Activated T-cell treated with anti-CD3 and anti-CD28 coated beads, Interleukin-2, amount 50 U/mL, for 24 hours (primary cell): ENCODE measurements at places on chromosomes 5 and 9.

DNA sequence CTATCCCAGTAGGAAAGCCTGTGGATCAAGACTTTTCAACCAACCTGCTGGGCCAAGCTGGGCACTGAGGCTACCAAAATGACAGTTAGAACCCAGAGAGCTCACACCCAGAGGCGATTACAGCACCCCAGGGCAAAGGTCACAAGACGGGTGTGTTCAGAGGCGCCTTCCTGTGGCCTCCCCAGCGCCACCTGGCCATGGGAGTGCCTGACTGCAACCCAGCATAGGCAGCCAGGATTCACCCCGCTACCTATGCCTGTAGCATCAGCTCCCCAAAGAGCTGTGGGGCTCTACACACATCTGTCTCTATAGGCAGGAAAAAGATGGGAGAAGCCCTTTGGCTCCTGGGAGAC lies 33.5 kb downstream of the PDGFRB start:
- DNase-seq, result no peak

DNA sequence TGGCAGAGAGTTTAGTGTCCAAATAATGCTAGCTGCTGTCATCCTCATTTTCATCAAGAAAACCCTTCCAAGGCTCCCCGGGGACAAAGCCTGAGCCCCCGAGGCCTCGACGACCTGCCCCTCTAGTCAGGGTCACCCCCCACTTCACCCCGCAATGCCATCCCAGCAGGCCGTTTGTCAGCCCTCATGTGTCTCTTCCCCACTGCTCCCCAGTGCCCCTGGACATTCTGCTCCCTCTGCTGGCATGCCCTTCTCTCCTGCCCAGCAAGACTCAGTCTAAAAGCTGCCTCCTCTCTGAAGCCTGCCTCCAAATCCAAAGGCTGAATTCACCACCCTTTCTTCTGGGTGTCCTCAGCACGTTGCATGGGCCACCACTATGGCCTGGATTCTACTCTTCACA lies 59.3 kb downstream of the PAX5 start:
- no peak for DNase-seq

DNA sequence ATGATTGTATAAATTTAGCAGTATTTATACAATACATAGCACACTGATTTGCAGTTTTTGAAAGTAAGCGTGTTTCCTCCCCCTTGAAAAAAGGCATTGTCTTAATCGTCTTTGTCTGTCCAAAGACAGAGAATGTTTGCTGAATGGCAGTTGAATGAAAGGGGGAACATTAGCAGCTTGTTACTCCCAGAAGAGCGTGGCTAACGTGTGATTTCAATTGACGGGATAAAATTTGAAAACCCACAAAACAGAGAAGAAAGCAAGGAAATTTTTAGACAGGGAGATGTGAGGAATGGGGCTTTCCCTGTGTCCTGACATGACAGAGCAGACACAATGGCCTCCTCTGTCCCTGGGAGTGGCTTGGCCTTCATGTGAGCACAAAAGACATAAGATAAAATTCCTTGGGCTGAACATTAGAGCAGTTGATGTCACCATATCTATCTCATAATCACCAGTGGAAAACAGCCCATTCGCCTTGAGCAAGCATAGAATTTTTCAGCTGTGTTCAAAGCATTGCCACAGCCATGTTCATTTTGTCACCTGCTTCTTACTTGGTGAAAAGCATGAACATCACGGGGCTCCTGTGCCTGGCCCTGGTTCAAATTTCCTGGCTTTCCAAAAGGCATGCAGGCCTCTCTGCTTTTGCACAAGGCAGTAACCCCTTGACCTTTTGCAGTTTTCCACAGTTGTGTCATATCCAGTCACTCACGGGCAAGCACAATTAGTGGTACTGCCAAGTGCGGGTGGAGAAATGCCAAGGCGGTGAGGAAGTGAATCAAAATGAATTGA lies 126.9 kb downstream of the TLE1 start:
- no peak for DNase-seq

DNA sequence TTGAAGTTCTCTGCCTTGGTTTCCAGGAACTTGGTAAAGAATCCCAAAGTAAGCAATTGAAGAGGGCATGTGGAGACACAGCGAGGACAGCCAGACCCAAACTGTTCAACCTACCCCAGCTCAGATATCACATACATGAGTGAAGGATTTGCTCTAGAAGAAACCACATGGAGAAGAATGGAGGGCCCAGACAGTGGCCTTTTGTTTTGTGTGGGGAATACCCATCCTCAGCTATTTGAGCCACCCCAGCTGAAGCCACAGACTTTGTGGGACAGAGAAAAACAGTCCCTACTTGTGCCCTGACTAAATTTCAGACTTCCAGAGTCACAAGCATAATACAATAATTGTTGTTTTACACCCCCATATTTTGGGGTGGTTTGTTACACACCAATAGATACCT lies 387.1 kb downstream of the ZSWIM6 start:
- no peak for DNase-seq

GRCh38 chr5:133565993-133566392 lies 46.3 kb downstream of the FSTL4 start:
- DNase-seq, result no peak

- DNase-seq, result no peak
Observed at GRCh38 chr9:122939601-122940000, 1.2 kb upstream of the RABGAP1 start.

DNA sequence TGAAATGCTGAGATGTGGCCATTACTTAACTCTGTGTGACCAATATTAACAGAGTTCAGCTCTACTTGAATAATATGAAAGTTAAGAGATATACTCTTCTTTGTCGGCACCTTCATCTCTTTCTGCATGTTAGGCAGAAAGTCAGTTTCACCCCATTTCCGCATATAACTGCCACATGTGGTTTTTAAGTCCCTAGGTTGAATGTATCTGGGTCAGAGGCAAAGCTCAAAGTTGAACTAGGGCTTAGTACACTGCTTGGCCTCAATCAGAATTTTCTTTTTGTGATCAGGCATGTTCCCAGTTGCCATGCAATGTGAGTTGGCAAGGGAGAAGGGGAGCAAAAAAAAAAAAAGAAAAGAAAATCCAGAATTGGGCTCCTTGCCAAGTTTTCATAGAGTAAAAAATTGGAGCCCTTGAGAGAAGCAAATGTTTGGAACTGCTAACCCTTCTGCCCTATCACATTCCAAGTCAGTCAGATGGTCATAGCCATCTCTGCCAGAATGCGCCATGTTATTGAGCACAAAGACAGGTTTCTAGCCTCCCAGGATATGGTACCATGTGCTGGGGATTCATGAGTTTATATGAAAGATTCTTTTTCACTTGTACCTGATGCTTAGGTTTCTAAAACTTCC lies 251.2 kb upstream of the RORB start:
- no peak for DNase-seq

GRCh38 chr5:170650850-170651249 lies 132.7 kb upstream of the GABRP start:
- no peak for DNase-seq

- no peak for DNase-seq
Observed at GRCh38 chr9:83707518-83707767, 315 bp downstream of the UBQLN1 start.

GRCh38 chr9:93918061-93918460 lies 37.1 kb downstream of the BARX1 start:
- DNase-seq, result no peak

DNA sequence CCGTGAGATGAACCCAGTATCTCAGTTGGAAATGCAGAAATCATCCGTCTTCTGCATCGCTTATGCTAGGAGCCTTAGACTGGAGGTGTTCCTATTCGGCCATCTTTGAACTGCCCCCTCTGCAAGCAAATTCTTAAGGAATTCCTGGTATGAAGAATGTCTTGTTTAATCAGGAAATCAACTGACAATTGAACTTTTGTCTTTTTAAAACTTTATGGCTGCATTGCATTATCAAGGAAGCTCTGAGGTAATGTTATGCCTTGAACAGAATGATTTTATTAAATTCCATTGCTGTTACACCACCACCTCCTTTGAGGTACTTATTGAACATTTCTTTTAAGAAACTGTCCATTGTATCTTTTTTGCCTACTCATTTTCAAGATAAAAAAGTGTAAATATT lies 1915.7 kb upstream of the CDH9 start:
- no peak for DNase-seq

- no peak for DNase-seq
Observed at GRCh38 chr5:175684931-175685330, 27.1 kb downstream of the HRH2 start.

- peak; percentile 7 for DNase-seq
Observed at GRCh38 chr5:172502969-172503368, 48.6 kb upstream of the SH3PXD2B start.

DNA sequence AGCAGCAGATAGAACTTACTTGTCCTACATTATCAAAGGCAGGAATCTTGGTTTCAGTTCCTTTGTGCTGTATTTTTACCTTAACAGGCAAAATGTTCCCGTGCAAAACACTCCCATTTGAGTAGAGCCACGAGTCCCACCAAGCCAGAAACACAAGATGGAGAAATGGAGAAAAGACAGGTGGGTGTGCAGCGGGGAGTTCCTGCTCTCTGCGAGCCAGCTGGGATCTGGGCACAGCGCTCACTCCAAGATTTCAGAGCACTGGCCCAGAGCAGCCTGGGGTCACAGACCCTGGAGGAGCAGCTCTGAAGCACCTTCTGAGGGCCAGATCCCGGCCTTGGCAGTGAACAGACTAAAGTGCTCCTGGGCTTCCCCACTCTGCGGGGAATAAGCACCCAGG lies 2.9 kb downstream of the UCK1 start:
- DNase-seq, result no peak

GRCh38 chr5:95842854-95843544 lies 20.5 kb upstream of the GLRX start:
- DNase-seq, result peak; percentile 77

- DNase-seq, result no peak
Observed at GRCh38 chr9:79824265-79824664, 252.5 kb downstream of the TLE4 start.

DNA sequence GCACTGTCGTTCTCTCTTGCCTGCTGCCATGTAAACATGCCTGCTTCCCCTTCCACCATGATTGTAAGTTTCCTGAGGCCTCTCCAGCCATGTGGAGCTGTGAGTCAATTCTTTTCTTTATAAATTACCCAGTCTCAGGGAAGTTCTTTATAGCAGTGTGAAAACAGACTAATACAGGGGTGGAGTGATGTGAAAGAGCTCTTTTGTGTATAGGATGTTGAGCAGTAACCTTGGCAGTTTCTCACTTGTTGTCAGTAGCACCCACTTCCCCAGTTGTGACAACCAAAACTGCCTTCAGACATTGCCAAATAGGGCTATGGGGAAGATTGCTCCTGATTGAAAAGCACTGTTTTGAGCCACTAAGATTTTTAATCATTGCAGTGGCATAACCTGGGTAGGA lies 552.2 kb upstream of the ZNF462 start:
- DNase-seq, result no peak

GRCh38 chr5:97142521-97143254 lies at the start of gene LIX1:
Gene LIX1, minus strand, starts transcription at chr5:97142611. Its CDS starts 35 bp downstream, at chr5:97142576.
- DNase-seq, result no peak

DNA sequence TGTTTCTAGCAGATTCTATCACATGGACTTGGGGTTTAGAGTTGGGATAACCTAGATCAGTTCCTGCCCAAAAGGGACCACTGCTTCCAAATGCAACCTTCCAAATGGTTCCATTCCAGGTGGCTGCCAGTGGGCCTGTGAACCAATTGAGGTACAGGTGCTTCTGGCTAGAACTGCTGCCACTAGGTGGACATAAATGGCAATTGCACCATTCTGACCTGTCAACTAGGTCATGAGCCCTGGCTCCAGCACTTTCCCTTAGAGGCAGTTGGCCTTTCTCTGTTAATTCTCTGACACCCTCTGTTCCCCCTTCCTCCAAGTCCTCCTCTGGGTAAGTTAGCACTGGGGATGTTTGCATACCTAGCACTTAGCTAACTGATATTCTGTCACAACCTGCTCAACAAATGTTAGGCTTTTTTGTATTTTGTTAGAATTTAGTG lies 16.6 kb upstream of the HEMGN start:
- peak; percentile 50 for DNase-seq

DNA sequence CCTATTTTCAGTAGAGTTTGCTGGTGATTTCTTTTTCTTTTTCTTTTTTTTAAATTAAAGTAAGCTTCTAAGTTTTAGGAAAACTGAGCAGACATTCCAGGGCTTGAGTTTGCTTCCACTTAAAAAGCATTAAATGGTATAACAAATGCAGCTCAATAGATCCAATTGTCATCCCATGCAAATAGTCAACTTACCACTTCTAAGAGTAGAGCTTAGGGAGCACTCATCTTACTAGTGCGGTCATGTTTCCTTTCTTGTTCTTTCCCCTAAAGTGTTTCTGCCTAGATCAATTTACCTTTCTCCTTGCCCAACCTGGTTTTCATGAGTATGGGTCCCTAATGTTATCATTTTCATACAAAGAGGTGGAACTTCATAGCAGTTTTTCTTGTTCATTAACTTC lies 13.0 kb upstream of the CEP120 start:
- DNase-seq, result no peak

GRCh38 chr5:58926541-58926935 lies 343.7 kb downstream of the RAB3C start:
- no peak for DNase-seq
